SK-N-DZ (cell line): ENCODE measurements at places on chromosomes 13 and 19.

DNA sequence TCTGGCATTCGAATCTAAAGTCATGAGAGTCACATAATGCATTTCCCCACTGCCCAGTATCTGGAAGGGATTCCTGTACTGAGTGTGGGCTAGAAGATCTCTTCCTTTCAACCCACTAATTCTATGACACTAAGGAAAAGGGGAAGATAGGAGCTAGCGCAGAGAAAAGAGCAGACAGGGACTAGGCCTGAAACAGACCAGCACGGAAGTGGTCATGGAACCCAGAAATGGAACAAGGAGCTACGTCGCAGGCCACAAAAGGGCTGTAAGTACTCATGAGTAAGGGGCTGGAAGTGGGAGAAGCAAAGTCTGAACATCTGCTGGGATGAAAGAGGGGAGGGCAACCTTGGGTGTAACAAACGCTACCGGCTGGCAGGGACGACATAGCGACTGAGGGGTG, 8.6 kb downstream of the ABCC4 start:
- no peak for DNase-seq

GRCh38 chr13:21925720-21926119, 254.8 kb downstream of the FGF9 start:
- DNase-seq, result no peak

- DNase-seq, result no peak
Observed at GRCh38 chr19:6876748-6877147, 10.6 kb upstream of the ADGRE1 start.

DNA sequence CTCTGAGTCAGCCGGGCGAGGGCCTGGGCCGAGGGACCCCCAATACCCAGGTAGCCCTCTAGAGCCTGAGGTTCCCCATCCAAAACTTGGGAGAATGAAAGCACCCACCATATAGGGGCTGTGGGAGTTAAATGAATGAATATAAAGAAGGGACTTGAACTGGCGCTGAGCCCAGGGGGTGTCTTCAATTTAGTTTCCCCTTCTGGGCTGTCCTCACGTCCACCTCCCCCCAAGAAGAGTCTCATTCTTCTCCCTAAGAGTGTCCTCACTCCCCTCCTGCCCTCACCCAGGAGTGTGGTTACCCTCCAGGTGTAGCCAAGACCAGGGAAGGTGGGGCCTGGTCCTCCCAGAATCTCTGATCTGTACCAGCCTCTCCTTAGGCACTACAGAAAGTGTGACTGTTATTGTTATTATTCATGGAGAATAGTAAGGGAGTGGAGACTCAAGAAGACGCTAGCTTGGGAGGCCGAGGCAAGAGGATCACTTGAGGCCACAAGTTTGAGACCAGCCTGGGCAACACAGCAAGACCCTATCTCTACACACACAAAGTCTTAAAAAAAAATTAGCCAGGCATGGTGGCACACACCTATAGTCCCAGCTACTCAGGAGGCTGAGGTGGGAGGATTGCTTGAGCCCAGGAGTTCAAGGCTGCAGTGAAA, 2.7 kb downstream of the CD79A start:
- DNase-seq, result no peak

DNA sequence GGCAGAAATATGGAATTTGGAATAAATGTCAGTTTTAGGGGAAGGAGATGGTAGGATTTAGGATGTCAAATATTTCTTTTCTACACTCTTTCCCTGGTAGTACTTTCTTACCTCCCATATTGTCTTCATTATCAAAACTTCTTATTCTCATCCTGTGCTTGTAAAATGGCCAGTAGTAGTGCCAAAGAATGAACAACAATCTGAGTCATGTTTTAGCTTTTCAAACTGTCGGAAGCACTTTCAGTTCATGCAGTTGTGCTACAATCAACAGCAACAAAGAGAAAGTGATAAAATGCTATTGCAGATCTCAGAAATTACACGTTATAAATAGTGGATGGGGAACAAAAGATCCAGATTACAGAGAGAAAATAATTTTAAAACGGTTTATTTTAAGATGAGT, 193.7 kb upstream of the RXFP2 start:
- no peak for DNase-seq

DNA sequence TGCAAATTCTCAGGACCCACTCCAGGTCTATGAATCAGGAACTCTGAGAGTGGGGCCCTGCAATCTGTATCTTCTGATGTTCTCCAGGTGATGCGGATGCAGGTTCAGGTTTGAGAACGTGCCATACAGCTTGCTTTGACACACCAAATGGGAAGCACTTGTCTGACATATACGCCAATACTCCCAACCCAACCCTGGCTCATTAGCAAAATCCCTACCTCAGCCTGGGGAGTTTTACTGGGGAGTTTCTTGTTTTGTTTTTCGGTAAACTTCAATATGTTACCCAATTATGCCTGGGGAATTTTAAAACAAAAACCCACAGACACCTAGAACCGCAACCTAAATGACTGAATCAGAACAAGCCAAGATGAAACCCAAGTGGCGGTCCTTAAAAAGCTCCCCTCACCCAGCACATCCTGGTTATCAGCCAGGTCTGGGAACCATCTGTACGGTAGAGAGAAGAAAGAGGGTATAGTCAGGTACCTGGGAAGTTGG, 41.2 kb downstream of the ABCC4 start:
- no peak for DNase-seq

- no peak for DNase-seq
Observed at GRCh38 chr19:50206191-50206590, 2.8 kb downstream of the MYH14 start.

- DNase-seq, result no peak
Observed at GRCh38 chr19:57088133-57088532, 31.7 kb upstream of the USP29 start.

GRCh38 chr19:48296963-48297734, 27.3 kb downstream of the ZNF114 start:
- DNase-seq, result no peak

GRCh38 chr13:99980824-99981734, 505 bp upstream of the ZIC2 start:
- no peak for DNase-seq

DNA sequence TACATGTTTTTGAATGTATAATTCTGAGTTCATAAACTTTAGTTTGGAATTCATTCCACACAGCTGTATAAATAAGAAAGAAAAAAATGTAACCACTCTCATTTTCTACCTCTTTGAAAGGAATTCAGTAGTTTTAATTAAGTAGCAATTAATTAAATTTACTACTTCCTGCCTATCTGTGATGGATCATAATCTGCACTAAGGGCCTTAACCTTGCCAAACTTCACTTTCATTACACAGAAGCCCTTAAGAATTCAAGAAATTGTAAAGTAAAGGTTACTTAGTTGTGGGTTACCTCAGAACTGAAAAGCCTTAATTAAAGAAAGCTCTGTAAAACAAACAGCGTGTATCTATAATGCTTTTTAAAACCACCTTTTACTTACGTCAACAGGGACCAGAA, 111.9 kb upstream of the FBXL3 start:
- no peak for DNase-seq

DNA sequence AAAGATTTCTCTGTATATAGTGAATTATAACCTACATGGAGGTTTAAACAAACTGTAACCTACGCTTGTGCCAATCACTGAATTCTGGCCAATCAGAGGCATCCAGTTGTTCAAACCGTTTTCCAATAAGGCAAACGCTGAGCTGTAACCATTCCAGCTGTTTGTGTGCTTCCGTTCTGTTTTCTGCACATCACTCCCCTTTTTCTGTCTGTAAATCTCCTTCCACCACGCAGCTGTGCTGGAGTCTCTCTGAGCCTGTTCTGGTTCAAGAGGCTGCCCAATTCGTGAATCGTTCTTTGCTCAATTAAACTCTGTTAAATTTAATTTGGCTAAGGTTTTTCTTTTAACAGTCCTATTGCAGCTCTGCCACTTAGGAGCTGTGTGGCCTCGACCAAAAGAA, 552.5 kb downstream of the FGF9 start:
- no peak for DNase-seq

DNA sequence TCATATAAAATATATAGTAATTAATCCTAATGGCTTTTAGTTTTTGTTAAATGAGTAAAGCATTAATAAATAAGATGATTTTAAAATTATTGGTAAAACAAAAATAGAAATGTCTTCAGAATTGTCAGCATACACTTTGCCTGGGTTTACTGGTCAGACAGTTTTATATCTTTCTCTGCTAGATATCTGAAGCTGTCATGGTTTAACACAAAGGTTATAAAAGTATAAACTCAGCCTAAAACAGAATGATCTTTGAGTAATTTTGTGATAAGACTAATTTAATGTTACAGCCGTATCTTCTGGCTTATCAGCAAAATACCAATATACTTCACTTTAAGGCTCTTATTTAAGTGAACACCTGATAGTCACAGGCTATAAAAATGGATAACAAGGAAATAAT, 17.8 kb upstream of the NAA16 start:
- DNase-seq, result no peak

DNA sequence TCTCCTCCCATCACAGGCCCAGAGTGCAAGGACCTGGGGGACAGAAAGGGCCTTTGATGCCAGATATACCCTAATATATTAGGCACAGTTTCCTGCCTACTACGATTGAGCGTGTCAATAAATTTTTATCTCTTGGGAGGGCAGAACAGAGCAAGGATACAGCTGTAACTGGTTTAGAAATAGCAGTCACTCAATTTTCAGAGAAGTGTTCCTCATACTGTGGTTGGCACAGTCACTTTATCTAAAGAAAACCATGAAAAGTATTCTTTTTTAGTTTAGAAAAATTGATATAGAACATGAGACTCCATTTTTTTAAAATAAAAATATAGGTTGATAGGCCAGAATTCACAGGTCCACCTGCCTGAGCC, 460 bp upstream of the ZNF155 start:
- DNase-seq, result no peak

GRCh38 chr13:42039457-42039945, 8.9 kb upstream of the DGKH start:
- no peak for DNase-seq

DNA sequence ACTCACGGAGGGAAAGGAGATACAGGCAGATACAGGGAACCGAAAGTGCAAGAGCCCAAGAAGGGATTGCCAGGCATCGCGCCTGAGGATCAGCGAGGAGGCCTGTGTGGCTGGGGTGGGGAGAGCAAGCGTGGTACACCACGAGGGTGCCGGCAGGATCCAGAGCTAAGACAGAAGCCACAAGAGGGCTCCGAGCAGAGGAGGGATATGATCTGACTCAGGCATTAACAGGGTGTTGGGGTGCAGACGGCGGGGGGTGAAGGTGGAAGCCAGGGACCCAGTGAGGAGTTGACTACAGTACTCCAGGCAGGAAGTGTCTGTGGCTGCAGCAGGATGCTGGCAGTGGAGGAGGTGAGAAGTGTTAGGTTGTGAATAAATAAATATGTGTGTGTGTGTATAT, 5.4 kb upstream of the PPP1R37 start:
- no peak for DNase-seq

DNA sequence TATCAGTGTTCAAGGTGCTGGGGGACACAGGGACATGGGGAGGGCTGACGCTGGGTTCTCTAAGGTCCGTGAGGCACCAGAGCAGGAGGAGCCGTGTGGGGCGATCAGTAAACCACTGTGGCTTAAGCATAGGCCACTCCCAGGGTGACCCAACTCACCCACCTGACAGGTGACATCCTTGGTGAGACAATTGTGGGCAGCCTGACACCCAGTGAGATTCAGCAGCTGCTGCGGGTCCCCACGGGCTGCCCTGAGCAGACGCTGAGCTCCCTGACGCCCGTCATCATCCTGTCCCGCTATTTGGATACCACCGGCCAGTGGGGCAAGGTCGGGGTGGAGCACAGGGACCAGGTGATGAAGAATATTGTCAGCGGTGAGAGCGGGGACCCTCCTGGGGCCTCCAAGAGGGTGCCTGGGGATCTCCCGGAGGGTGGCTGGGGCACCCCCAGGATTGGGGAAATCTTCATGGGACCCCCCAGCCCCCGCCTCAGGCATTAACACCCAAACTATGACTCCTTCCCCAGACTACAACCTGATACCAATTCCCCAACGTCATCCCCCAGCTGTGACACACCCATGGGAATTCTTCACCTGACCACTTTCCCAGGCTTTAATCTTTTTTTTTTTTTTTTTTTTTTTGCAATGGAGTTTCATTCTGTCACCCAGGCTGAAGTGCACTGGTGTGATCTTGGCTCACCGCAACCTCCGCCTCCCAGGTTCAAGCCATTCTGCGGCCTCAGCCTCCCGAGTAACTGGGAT, 33.3 kb upstream of the SHFL start:
- DNase-seq, result no peak

DNA sequence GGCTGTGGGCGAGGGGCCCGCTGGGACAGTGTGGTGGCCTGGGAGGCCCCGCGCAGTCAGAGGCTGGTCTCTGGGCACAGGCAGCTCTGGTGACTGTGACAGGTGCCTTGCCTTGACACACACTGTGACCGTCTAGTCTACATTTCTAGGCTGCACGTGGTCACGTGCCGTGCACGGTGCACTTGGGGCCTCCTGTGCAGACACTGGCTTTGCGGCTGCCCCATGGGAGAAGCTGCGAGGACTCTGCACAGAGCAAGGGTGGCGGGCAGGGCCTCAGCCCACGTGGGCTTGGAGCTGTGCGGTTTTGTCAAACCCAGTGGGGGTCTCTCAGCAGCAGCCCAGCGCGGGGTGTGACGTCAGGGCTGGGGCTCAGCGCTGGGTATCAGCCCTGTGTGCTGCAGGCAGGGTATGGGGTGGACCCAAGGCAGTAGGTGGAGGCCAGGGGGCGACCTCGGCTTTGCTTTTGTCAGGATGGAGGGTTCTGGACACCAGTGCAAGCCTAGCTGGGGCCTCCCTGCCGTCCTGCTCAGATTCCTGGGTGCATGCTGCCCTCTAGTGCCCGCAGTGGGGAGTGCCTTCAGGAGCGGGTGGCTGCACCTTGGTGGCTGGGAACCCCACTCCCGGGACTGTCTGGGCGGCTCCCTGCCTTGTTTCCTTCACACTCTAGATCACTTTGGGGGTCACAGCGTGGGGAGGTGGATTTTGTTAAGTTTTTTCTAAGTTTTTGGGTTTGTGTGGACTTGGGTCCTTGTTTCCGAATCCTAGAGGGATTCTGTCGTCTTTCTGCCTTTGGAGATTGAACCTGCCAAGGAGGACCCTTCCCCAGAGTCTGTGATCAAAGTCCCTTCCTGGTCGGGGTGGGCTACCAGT, 62.6 kb downstream of the KDM4B start:
- DNase-seq, result peak; percentile 83

DNA sequence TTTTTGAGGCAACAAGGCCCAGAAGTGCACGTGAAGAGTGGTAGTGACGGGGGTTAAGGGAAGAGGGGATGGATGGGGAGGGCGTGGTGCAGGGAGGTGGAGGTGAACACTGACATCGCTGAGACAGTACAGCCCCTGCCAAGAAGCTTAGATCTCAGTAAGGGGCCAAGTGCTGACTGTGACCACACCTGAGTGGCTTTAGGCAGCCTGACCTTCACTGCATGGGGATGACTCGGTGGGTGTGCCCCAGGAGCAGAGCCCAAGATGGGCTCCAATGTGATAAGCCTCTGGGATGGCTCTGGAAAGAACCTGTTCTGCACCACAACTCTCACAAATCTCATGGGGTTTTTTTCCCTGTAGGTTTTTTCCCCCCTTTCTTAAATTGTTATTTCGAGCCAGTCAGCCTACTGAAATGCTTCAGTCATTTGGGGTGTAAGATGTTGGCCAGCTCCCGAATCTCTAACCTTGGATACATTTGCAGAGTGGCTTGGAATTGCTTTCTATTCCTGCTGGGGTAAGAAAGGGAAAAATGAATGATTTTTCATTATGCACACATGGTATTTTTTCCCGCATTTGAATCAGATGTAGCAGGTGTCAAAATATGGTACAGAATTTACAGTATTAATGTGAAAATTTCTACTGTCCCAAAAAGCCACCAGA, 165.0 kb downstream of the TM9SF2 start:
- no peak for DNase-seq
